ENCODE measurements at places on chromosomes 12 and 14. TPM values are rescaled to one million over a fixed set of nuclear protein-coding genes. Genes with fewer than 3 reads are reported as not detected.

Gene NANOG
- total RNA-seq = not detected

Gene CCDC38
- total RNA-seq = not detected

Gene ST8SIA1
- 0.46 TPM for total RNA-seq

Gene CMKLR1
- total RNA-seq = not detected

Gene SMCO2
- total RNA-seq = 0.75 TPM

Gene C3AR1
- total RNA-seq = 0.14 TPM

Gene C14orf180
- total RNA-seq = not detected

Gene MAP3K9
- 6.7 TPM for total RNA-seq

Gene ADGRD1
- total RNA-seq = not detected

Gene LRIG3
- total RNA-seq = 25.9 TPM

Gene CLEC4C
- not detected for total RNA-seq

Gene TAS2R31
- 0.61 TPM for total RNA-seq

Gene DEGS2
- total RNA-seq = not detected

Gene DDHD1
- 13.4 TPM for total RNA-seq

Gene COPS7A
- 52.0 TPM for total RNA-seq

Gene OVCH1
- not detected for total RNA-seq

Gene CYP46A1
- not detected for total RNA-seq

Gene TDRD9
- 1.6 TPM for total RNA-seq

Gene DACT1
- total RNA-seq = 0.07 TPM

Gene DPPA3
- total RNA-seq = not detected

Gene FUT8
- total RNA-seq = 30.5 TPM

Gene CLEC1B
- total RNA-seq = not detected

Measured in foreskin keratinocyte (primary cell).